Lower leg skin (tissue), 4 donors: ENCODE measurements at places on chromosomes 13 and 19. TPM values are rescaled to one million over a fixed set of nuclear protein-coding genes. Genes with fewer than 3 reads are reported as not detected.
A peak's percentile ranks its signal among the peaks of the same experiment; 100 is the strongest.

Gene CYP2A6
- total RNA-seq: not detected

Gene AP1M2
- total RNA-seq: 61.3 TPM

Gene CPAMD8
- total RNA-seq: 8.1 TPM

Gene UFM1
- total RNA-seq: 42.9 TPM

Gene TMPRSS9
- not detected for total RNA-seq

Gene ZNF543
- total RNA-seq: 11.4 TPM

Gene RAB3D
- total RNA-seq: 102 TPM

Gene PRR20A
- total RNA-seq: not detected

Gene FGF21
- not detected for total RNA-seq

Gene DCT
- 44.5 TPM for total RNA-seq

Gene VSTM2B
- total RNA-seq: not detected

Gene ARL11
- total RNA-seq: not detected

DNA sequence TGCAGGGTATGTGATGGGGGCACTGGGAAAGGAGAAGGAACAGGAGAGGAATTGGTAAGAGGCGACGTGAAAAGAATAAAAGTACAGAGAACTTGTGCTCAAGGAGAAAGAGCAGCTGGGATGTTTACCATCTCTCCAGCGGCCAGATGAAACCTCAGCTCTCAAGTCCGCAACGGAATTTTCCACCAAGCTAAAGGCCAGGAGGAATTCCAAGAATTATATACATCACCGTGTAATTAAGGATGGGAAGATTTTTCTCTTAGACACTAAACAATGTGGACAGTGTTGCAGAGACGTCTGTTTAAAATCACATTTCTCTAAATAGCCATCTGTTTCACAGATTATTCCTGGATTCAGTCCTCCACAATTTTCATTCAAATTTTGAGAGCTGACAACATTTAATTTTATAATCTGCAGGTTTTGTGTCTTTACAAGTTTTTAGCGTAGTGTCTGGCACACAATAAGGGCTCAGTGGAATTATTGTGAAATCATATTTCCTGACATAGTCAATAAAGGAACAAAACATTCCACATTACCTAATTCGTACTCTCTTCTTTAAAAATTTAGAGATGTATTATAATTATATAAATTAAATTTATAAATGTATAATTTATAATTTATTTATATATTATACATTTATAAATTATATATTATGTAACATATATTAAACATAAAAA, 23.0 kb upstream of the USP29 start:
- no peak for DNase-seq

DNA sequence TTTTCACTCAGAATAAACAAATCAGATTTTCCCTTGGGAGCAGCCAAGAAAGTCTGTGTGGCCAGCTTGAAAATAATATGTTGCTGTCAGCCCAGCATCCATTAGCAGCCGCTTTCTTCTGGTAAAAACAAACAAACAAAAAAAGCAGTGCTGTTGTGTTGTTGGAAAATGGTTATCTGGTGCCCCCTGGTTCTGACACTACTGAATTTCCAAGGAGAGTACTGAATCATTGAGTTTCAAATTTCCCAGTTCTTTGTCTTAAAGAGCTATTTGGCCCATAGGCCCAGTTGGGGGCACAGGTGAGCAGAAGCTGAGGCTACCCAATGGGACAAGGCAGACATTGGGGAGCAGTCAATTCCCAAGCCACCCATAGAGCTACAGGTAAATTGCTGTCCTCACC, 995.9 kb downstream of the UQCRFS1 start:
- no peak for DNase-seq

DNA sequence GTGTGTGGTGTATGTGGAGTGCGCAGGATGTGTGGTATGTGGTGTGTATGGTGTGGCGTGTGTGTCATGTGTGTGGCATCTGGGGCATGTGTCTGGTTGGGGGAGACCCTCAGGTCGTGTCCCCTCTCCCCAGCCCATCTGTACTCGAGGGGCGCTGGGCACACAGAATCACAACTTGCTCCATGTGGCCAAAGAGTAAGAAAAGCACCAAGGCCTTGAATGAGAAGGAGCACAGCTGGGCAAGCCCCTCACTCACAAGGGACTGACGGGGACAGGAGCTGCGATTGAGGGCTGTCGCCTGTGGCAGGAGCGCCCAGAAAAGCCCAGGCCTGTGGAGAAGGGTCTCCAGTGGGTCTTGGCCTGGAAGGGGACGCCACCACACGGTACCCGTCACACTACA, 62.8 kb downstream of the PEPD start:
- peak; percentile 60 for DNase-seq

DNA sequence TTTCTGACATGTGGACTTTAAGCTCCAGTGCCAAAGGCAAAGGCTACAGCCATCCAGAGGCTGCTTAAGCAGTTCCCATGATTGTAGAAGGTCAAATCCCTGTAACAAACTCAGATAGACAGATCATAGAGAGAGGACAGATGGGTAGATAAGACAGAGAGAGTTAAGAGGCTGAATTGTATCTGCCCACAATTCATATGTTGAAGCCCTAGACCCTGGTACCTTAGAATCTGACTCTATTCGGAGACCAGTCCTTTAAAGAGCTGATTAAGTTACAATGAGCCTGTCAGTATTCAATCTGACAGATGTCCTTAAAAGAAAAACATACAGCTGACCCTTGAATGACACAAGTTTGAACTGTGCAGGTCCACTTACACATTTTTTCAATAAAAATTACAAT, 115.2 kb downstream of the RAP2A start:
- no peak for DNase-seq

GRCh38 chr19:35414442-35414841, 33.6 kb upstream of the FFAR2 start:
- no peak for DNase-seq

DNA sequence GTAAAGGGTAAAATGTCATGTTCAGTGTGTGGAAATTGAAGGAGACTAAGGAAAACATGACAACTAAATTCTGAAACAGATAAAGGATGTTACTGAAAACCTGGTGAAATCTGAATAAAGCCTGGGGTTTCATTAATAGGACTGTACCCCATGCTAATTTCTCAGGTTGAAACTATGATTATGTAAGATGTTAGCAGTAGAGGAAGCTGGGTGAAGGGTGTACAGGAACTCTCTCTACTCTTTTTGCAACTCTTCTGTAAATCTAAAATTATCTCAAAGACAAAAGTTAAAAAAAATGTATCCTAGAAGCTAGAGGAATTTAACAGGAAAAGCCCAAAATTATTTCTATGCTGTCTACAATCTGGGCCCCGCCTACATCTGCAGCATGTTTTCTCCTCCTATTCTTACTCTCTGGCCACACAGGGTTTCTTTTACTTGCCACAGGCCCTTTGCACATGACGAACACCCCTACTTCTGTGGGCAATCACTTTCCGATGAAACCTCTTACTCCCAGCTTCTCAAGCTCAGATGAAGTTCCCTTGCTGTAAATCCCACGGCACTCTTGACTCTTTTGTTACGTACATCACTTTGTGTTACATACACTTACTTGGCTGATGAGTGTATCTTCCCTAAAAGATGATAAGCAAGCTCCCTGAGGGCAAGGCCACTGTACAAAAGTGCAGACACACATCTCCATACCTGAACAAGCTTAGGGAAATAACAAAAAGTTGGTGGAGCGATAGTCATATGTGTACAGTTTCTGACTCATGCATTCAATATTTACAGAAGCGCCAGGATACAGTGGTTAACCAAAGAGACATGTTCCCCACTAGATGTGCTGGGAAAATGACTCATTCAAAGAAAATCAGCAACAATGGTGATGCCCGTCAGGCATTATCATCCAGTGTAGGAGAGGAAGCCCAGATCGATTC, 32.6 kb downstream of the RUBCNL start:
- no peak for DNase-seq

GRCh38 chr13:68128297-68128915, 898.3 kb upstream of the PCDH9 start:
- DNase-seq: no peak

GRCh38 chr13:20350819-20351218, 118.7 kb upstream of the GJB6 start:
- no peak for DNase-seq

- DNase-seq: no peak
These were observed 11.9 kb upstream of the GARIN5A start for GRCh38 chr19:50488389-50489194.

DNA sequence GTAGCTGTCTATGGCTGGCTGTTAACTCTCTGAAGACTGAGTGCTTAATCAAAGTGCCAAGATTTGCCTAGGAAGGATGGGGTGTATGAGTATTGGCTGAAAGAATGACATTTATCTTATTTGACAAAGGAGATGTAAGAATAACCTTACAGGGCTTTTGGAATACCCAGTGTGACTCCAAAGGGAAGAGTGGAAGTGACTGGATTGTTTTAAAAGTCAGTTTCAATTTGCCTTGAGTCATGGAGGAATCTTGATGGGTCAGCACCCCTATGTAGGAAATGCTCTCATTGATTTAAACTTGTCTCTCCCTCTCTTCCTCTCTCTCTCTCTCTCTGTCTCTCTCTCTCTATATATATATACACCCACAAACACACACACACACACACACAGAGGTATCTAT, 118.4 kb upstream of the CLDN10 start:
- no peak for DNase-seq

GRCh38 chr19:8404391-8405151, 8.5 kb upstream of the MARCHF2 start:
- no peak for DNase-seq

DNA sequence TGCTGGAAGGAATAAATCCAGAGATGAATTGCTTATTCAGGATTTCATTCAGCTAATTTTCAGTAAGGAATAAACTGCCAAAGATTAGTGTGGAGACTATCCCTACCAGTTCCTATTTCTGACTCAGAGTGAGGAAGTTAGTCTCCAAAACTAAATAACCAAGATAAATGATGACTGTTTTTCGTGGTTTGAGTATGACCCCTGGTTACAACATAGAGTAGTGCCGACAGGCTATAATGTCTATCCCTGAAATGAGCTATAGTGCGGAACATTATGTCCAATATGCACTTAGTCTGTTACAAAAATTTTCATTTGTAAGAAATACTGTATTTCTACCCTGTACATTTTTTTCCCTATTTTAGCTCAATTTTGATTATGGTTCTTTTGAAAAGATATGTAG, 51.4 kb downstream of the NBEA start:
- DNase-seq: no peak

DNA sequence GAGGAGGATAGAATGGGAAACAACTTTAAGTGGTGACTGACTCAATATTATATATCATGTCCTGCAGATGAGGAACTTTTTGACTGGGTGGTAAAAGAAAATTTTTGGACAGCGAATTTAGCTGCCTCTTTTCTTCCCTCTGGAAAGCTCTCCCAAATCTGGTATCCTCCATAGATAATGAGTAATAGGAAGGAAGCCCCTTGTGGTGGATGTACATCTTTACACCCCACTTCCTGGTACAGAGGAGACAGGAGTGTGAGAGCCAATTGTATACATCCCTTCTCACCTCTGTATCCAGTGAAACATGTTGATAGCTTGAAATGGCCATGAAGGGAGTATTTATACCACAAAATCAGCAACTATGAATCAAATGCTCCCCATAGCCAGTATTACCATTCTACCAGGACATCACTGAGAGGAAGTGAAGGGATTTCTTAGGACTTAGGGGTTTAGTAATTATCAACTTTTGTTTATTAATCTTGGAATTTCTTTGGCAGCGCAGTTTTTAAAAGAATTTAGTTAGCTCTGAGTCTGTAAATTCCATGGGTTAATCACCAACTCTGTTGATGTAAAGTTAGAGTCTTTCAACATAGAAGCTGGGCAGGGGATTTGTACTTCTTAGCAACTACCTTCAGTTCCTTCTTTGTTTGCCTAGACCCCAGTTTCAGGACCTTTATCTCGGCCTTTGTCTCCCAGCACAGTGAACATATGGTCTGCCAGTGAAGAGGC, 17.0 kb upstream of the TDRD3 start:
- DNase-seq: no peak

GRCh38 chr19:17245535-17245984, at the start of gene NR2F6:
Gene NR2F6, minus strand, starts transcription at chr19:17245919. Its CDS starts 699 bp downstream, at chr19:17245220.
- DNase-seq: no peak

DNA sequence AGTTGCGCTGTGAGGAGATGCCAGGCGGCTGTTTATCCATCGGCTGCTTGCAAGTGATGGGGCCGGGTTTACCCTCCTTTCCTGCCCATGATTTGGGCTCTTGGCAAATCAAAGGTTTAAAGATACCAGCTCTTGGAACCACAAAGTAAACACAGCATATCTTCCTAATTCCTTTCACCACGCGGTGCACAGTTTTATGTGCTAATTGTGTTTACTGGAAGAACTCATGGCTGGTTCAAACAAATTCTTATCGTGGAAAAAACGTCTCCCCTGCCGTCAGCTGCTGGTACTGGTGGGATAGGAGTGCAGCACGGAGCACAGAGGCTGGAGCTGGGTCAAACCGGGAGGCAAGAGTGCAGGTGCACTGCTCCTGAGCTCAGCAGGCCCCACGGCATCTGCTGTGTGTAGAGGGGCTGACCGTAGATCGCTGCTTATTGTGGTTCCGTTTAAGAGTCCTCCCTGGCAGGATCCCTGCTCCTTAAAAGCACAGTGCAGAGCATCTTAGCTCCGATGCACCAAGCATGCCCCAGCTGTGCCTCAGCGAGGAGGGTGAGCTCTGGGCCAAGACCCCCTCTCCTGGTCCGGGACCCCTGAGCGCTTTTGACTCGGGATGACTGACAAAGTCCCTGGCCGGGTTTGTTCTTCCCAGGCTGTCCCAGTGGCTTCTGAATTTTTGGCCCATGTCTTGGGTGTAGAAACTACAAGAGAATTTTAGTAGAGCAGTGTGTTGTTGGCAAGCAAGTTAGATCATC, 51.3 kb upstream of the GAS6 start:
- peak; percentile 79 for DNase-seq

- DNase-seq: no peak
These were observed 5.3 kb downstream of the MISP start for GRCh38 chr19:756236-756635.

- peak; percentile 5 for DNase-seq
These were observed 82.7 kb downstream of the ATP11A start for GRCh38 chr13:112772539-112772909.

DNA sequence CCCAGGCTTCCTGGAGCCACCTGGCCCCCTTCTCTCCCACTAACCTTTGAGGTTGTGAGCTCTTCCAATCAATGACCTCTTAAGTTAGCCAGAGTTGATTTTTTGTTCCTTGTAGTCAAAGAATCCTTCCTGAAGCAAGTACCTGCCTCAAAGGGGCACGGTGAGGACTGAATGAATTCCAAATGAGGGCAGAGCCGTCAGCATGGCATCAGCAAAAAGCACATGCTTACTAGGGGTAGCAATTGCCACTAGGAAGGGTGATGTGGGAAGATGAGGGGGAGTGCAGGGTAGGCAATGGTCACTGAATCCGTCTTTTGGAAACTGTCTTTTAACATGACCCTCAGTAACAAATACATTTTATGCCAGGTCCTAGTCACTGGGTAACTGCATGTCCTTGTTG, 15.6 kb upstream of the DHRS12 start:
- DNase-seq: no peak

- DNase-seq: no peak
These were observed 9.8 kb upstream of the KCNN4 start for GRCh38 chr19:43790587-43790986.
